Stimulated activated CD8-positive, alpha-beta memory T cell treated with anti-CD3 and anti-CD28 coated beads, Interleukin-4, amount 100 ng/mL, for 24 hours (primary cell): ENCODE measurements at places on chromosomes 12 and 14.

- no peak for DNase-seq
These were observed 852.3 kb downstream of the TRHDE start for GRCh38 chr12:73124480-73124879.

DNA sequence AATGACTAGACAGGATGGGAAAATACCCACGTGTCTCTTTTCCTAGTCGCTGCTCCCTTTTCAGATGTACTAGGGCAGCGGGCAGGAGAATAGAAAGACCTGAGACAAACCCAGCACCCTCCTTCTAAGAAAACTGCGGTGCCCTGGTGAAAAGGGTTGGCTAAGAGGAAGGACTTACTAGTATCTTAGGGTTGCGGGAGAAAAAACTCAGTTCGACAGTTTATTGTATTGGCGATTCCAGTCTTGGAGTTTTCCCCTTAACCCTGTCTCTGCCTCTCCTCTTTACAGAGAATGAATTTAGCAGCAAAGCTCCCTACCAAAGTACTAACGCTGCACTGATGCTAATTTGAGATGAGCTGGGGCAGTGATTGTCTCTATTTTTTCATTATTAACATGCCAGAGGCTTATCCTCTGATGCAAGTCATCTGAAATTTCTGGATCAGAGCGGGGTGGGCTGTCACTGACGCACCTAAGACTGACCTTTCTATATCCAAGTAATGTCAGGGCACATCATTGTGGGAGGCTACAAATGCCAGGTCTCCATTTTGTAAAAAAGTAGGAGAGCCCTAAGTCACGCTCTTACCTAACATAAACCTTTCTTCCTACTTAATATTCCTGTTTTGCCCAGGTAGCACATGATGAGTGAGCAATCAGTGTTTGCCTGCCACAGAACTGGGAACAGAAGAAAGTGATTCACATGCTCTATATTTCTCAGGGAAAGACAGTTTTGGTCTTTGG lies 916 bp upstream of the PAWR start:
- no peak for DNase-seq

DNA sequence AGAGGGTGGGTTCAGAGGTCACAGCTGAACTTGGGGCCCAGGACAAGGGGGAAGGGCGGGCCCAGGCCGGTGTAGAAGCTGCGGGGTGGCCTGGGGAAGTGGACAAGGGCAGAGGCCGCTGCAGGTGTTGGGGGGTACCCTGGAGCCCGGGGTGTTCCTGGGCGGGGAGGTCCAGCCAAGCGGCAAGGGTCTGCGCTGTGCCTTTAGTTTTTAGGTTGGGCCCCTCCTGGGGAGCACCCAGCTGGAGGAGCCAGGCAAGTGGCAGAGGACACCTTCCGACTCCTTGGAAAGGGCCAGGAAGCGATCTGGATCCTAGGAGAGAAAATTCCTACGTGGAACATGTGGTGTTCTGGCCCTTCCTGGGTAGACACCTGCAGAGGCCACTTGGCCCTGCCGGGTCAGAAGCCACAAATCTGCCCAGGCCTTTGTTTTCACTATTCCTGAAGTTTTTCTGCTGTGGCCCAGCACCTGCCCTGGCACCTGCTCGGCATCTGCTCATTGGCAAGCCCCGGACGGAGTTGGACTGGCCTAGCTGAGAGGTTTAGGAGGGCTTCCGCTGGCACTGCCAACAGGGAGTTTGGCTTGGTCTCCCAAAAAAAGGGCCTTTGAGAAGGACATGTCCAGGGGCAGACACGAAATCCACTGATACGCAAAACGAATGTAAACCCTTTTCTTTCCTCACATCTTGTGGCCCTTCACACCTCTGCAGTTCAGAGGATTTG lies 61.1 kb downstream of the SMUG1 start:
- no peak for DNase-seq

DNA sequence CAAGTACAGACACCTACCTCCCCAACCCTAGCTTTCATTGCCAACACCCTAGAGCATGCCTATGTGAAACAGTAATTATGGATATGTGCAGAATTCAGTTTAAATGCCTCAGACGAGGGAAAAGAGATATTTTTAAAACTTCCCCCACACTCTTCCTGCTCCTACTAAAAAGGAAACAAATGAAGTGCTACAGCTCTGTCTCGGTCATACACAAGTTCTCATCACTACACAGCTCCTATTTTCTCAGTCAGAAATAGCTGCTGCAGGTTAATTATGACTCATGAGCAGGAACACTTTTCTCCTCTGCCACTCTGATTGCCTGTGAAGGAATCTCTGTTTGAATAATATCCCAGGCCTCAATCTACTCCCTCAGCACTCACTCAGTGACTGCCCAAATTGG lies 703.6 kb upstream of the FLRT2 start:
- DNase-seq: no peak

GRCh38 chr12:41940571-41940970 lies 204.1 kb downstream of the GXYLT1 start:
- DNase-seq: no peak

DNA sequence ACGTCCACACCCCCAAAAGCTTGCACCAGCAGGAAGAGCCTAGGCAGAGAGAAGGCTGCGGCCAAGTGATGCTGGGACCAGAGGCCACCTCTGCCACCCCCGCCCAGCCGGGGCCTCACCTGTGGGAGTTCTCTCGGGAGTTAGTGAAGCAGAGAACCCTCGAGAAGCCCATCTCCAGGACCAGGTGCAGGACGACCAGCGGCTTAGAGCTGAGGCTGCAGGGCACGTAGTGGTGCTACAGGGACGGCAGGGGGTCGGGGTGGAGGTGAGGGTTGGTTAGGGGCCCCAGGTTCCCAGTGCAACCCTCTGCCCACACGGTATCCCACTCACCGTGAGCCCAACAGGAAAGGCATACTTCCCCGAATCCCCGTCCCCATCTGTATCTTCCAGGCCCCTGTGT lies 3.6 kb downstream of the DDX51 start:
- DNase-seq: no peak

- no peak for DNase-seq
These were observed at the start of gene UNC79 for GRCh38 chr14:93430315-93431035. Gene UNC79 (plus strand): TSS chr14:93430939. CDS start chr14:93431030, 91 bp downstream.

GRCh38 chr14:52706286-52706685 lies 714 bp upstream of the PSMC6 start:
- peak; percentile 27 for DNase-seq

- no peak for DNase-seq
These were observed 23.5 kb downstream of the FZD10 start for GRCh38 chr12:130185455-130186391.

DNA sequence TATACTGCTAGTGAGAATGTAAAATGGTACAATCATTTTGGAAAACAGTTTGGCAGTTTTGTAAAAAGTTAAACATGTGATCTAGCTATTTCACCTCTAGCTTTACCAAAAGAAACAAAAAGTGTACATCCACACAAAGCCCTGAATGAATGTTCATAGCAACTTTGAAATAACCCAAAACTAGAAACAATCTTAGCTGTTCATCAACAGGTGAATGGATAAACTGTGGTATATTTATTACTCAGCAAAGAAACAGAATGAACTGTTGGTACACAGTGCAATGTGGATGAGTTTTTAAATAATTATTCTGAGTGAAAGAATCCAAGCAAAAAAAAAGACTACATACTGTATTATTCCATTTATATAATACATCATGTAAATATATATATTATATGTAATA lies 36.3 kb downstream of the TPCN1 start:
- no peak for DNase-seq

DNA sequence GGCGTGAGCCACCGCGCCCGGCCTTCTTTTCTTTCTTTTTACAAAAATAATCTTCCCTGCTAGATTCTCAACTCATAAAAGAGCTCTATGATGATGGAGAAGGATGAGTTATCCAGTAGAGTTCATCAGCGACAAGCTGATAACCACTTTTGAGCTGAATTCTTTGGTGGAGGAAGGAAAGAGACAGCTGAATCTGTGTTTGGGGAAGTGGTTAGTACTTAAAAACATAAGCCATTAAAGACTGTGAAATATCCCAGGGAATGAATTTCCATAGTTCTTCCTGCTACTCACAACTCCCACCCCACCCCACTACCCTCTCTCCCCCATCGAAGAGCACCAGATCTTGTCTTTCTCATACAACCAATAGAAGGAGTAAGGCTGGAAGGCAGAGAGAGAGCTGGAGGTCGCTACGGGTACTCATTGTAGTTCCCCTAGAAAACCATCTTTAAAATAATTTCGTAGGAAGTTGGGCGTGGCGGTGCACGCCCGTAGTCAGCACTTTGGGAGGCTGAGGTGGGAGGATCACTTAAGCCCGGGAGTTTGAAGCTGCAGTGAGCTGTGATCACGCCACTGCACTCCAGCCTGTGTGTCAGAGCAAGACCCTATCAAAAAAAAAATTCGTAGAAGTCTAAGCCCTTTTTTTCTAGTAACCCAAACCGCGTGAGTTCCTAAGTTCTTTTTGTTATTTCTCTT lies 647 bp upstream of the ESPL1 start:
- DNase-seq: no peak

DNA sequence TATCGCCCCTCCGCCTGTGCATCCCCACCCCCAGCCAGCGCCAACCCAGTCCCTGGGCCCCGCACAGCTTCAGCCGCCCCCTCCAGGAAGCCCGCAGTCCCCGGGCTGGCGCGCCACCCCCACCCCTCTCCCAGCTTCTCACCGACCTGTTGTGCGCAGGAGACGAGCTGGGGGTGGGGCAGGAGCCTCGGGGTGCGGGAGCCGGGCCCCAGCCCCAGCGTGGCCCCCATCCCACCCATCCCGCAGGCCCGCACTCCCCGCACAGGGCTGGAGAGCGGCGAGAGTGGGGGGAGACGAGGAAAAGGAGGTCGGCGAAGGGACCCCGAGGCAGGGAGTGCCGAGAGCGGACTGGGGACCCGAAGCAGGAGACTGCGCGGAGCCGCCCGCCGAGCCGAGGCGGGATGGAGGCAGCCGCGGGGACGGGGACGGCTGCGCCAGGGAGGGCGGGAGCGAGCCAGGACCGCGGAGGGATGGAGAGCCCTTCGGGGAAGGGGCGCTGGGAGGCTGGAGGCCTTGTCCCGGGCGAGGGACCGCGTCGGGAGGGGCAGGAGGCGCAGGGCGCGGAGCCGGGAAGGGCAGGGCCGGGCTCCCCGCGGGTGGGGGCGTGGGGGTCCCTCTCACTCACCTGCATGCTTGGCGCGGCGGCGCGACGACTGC lies 498 bp downstream of the PIANP start:
- no peak for DNase-seq

DNA sequence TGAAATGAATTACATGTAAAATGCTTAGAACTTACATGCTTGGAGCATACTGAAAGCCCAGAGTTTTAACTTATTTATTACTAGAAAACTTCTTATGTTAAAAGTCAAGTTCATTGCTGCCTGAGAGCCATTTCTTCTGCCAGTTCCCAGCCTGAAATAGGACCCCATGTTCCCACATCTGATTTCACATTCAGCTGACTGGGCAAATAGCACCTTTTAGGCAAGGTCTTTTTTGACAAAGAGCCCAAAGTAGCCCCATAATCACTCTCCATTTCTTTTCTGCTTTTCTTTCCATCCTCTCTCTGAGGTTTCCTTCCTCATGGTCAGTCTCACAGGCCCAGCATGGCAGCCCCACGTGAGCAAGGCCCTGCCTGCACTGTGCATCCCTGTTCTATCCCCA lies 1.1 kb upstream of the ARPC3 start:
- no peak for DNase-seq

DNA sequence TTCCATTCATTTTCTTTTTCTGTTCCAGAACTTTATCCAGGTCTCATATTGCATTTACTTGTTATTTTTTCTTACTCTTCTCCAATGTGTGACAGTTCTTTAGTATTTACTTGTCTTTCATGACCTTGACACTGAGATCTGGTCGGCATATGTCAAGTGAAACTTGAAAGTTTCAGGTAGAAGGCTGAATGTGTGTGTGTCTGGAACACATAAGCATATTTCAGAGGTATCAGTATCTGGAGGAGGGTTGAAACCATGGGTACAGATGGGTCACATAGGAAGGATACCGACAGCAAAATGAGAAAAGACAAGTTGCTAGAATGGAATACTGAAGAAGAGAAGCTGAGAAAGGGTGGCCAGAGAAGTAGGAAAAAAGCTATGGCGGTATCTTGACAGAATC lies 22.5 kb upstream of the PTGDR start:
- DNase-seq: no peak

GRCh38 chr12:53948650-53949593 lies 5.8 kb upstream of the HOXC12 start:
- no peak for DNase-seq

- no peak for DNase-seq
These were observed 40.8 kb upstream of the BMAL2 start for GRCh38 chr12:27291862-27292261.

DNA sequence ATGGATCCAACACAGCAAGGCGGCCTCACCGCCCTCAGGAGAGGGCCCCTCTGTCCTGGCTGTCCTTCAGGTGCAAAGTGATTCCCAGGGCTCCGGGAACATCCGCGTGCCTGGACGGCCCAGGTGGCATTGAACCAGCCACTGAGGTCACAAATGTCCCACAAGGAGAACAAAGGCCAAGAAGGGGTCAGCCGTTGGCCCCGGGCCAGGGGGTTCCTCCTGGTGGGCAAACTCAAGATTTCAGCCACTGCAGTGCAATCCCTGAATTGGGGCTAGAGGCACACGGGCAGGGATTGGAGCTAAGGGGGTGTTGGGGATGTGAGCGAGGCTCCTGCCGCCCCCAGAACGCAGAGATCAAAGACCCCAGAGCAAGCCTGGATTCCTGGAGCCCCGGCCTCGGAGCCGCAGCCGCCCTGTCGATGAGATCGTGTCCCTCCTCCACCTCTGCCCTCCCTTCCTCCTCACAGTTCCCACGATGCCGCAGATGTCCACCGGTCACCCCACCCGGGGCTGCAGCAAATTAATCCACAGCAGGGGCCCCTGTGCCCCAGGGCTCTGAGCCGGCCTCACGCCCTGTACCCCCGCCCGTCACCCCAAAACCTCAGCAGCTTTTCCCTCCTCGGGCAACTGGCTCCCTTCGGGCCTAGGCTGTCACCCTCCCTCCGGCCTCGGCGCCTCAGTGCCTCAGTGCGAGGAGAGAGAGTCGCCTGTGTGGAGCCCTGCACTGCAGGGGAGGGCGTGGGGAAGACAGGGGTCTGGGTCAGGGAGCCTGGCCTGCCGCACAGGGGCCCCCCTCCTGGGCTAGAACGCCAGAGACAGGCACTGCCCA lies 56.7 kb upstream of the GALNT9 start:
- no peak for DNase-seq

GRCh38 chr14:79544698-79545070 lies 666.6 kb downstream of the DIO2 start:
- no peak for DNase-seq

DNA sequence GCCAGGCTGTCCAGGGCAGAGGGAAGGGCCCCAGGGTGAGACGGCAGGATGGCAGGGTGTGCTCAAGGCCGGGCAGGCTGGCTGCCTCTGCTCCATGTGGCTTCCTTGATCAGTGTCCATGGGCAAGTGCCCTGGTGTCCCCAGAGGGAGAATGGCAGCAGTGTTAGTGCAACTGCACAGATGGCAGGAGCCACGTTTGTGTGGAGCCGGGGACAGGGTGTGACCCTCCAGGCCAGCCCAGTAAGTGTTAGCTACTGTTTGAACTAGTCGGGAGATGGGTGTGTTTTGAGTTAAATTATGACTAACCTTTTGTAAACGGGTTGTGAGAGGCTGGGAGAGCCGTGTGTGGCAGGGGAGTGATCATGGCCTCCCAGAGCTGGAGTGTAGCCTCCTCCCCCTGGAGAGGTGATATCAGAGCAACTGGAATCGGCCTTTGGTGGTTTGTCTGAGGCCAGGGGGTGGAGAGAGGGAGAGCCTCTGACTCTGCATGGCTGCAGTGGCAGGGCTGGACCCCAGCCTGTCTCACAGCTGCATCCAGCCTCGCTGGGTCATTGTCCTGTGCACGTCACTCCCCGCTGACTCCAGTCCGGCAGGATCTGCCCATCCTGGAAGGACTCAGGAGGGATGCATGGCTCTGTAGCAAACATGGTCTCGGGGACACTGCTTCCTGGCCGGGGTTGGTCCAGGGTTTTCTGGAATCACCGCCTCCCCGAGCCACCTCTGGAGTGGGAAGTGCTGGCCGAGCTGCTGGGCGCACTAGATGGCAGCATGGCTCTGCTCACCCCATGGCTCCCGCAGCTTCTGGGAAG lies 27.8 kb downstream of the AACS start:
- DNase-seq: no peak
